ENCODE measurements at places on chromosomes 6 and 20.

GRCh38 chr6:107991772-107992550 is 34.0 kb upstream of the SEC63 start:
- DNase-seq = no peak

GRCh38 chr6:116764961-116765841 is at the start of gene FAM162B:
Gene FAM162B, minus strand, starts transcription at chr6:116765719. Its CDS starts 143 bp downstream, at chr6:116765576.
- DNase-seq = no peak

DNA sequence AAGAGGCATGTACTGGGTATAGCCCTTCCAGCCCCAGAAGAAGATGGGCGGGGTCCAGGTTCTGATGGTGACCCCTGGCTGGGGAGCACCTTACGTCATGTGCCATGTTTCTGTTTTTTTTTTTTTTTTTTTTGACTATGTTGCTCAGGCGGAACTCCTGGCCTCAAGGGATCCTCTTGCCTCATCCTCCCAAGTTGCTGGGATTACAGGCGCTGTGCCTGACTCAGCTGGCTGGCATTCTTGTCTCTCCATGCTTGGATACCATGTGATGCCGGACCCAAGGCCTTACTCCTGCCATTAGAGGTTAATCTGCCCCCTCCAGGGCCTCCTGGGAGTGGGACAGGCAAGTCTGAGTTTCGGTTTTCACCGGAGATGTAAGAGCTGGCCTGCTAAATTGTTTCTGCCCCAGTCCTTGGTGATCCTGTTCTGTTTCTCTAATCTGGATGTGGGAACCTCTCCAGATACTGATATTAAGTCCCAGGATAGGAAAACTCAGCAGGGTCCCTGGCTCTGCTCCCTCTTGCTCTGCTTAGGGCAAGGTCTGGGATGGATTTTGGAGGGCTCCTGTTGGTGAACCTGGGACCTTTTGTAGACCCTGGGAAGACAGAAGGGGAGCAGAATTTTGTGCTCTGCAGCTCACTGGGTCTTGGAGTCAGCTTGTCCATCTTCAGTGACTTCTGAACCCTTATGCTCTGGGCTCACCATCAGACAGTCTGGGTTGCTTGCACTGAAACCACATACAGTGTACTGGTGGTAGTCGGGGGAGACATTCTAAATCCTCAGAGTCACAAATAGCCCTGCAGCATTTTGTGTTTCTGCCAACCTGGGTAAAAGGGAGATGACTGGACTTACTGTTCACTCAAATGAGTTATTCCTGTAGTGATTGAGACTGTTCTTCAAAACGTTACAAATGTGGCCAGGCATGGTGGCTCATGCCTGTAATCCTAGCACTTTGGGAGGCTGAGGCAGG is 45.1 kb downstream of the PTK7 start:
- DNase-seq = no peak

DNA sequence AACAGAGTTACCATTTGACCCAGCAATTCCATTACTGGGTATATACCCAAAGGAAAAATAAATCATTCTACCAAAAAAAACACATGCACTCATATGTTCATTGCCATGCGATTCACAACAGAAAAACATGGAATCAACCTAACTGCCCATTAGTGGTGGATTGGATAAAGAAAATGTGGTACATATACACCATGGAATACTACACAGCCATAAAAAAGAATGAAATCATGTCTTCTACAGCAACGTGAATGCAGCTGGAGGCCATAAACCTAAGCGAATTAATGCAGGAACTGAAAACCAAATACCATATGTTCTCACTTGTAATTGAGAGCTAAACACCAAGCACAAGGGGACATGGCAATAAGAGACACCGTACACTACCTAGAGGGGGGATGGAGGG is 12.5 kb downstream of the RALGAPA2 start:
- DNase-seq = no peak

All from stimulated activated CD8-positive, alpha-beta memory T cell treated with anti-CD3 and anti-CD28 coated beads, Interleukin-2, amount 100 ng/mL, for 1 hour (primary cell).